ENCODE measurements at places on chromosomes 1 and 21. TPM values are rescaled to one million over a fixed set of nuclear protein-coding genes. Genes with fewer than 3 reads are reported as not detected.

- no peak overlapping the region for H3K27ac ChIP-seq
- peaks cover 3% of the 10 kb centered on the region for H3K36me3 ChIP-seq
- peaks cover 61% of the 10 kb centered on the region for H3K27me3 ChIP-seq
- no peaks in the 10 kb centered on the region for H3K4me1 ChIP-seq
These were observed 336.0 kb upstream of the NR5A2 start for GRCh38 chr1:199691540-199691939.

GRCh38 chr1:160987359-160988050, 32.9 kb upstream of the ITLN2 start:
- H3K36me3 ChIP-seq, result peaks cover 4% of the 10 kb centered on the region
- H3K27ac ChIP-seq, result no peak overlapping the region
- peaks cover 13% of the 10 kb centered on the region for H3K27me3 ChIP-seq
- no peak overlapping the region for H3K4me3 ChIP-seq
- peaks cover 2% of the 10 kb centered on the region for H3K4me1 ChIP-seq

- no peak overlapping the region for H3K4me3 ChIP-seq
- peak overlapping the region; percentile 34 for H3K27ac ChIP-seq
- DNase-seq, result no peak
- no peaks in the 10 kb centered on the region for H3K36me3 ChIP-seq
- peaks cover 41% of the 10 kb centered on the region for H3K27me3 ChIP-seq
These were observed 73.3 kb upstream of the TINAGL1 start for GRCh38 chr1:31502926-31503511.

DNA sequence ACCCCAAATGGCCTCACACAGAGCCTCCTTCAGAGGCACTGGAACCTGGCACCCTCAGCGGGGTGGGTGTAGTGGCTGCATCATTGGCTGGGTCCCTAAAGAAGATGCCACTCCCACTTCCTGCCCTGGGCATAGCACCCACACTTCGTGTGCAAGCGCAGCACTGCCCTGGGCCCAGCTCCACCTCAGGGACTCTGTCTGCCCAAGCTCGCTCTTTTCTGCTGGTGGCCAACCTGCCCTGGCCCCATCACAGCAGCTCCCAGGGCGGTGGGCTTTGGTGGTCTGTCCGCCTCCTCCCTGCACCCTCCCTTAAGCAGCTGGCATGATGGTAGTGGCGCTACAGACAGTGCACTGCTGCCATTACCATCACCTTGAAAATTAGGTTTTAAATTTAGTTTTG, 829.3 kb upstream of the BRINP3 start:
- H3K4me1 ChIP-seq, result no peaks in the 10 kb centered on the region
- no peak overlapping the region for H3K4me3 ChIP-seq
- no peak for DNase-seq
- no peak overlapping the region for H3K27ac ChIP-seq

GRCh38 chr1:192858456-192858855, 49.6 kb downstream of the RGS2 start:
- H3K27me3 ChIP-seq, result no peaks in the 10 kb centered on the region

DNA sequence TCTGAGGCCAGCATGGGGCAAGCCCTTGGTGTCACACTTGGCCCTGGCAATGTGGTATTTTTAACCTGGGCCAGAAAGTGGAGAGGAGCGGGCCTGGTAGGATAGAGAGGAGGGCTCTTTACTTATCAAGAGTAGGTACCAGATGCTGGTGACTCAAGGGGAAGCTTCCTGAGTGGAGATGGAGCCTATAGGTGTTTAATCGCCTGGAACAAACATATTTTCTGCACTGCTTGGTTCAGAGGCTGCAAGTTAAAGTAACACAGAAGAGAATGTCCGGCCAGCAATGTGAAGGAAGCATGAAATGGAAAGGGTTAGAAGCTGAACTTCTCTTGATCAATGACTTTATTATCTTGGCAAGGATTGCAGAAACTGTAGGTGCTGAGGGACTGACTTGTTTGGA, 74.3 kb downstream of the DDR2 start:
- H3K27me3 ChIP-seq, result no peaks in the 10 kb centered on the region
- H3K27ac ChIP-seq, result no peak overlapping the region

- peak; percentile 70 for DNase-seq
- peak overlapping the region; percentile 89 for H3K27ac ChIP-seq
- peak overlapping the region; percentile 52 for H3K4me3 ChIP-seq
- no peaks in the 10 kb centered on the region for H3K27me3 ChIP-seq
- no peaks in the 10 kb centered on the region for H3K36me3 ChIP-seq
These were observed 2.1 kb upstream of the PFKL start for GRCh38 chr21:44297525-44298290.

DNA sequence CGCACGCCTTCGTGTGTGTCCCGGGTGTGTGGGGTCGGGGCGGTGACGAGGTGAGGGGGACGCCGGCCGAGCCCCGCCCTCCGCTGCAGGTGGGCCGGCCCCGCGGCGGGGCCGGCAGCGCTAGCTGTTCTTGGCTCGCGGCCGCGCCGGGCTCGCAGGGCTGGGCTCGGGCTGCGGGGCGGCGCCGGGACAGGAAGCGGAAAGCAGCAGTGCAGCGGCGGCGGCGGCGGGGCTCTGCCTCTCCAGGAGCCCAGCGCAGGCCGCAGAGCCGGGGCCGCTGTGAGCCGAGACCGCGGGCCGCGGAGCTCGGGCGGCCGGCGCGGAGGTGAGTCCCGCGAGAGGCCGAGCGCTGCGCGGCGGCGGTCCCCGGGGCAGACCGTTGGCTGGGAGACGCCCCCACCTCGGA, at the start of gene VANGL1:
Gene VANGL1, plus strand, starts transcription at position 209 of the 406 bp plus-strand sequence. CDS start 9,444 bp downstream, outside the sequence.
- H3K36me3 ChIP-seq, result peaks cover 4% of the 10 kb centered on the region
- H3K4me1 ChIP-seq, result peaks cover 4% of the 10 kb centered on the region
- H3K4me3 ChIP-seq, result peak within 1 kb of the TSS; percentile 82

GRCh38 chr1:222931023-222931422, 116.2 kb downstream of the DISP1 start:
- no peak overlapping the region for H3K4me3 ChIP-seq
- H3K36me3 ChIP-seq, result no peaks in the 10 kb centered on the region
- no peaks in the 10 kb centered on the region for H3K27me3 ChIP-seq
- H3K27ac ChIP-seq, result no peak overlapping the region

- peaks cover 4% of the 10 kb centered on the region for H3K36me3 ChIP-seq
- H3K27ac ChIP-seq, result peak overlapping the region; percentile 79
- H3K27me3 ChIP-seq, result peaks cover 7% of the 10 kb centered on the region
- H3K4me1 ChIP-seq, result peaks cover 9% of the 10 kb centered on the region
- peak overlapping the region; percentile 83 for H3K4me3 ChIP-seq
- no peak for DNase-seq
These were observed 66.7 kb downstream of the CCDC30 start for GRCh38 chr1:42529724-42530181.

- peaks cover 4% of the 10 kb centered on the region for H3K4me1 ChIP-seq
- H3K27ac ChIP-seq, result no peak overlapping the region
- H3K27me3 ChIP-seq, result peaks cover 65% of the 10 kb centered on the region
- peaks cover 6% of the 10 kb centered on the region for H3K36me3 ChIP-seq
These were observed 34.0 kb downstream of the FOXO6 start for GRCh38 chr1:41394959-41395956.

DNM3 gene
- 22.5 TPM for total RNA-seq

IFFO2 gene
- 99.8 TPM for total RNA-seq

TCEA3 gene
- total RNA-seq, result 13.5 TPM

HSPB7 gene
- total RNA-seq, result not detected

PEA15 gene
- 19.6 TPM for total RNA-seq

Data from T-helper 17 cell (primary cell).